H7 (cell line): ENCODE measurements at places on chromosomes 12 and 14.

GRCh38 chr14:76958980-76959710 lies 69.4 kb downstream of the IRF2BPL start:
- no peak for DNase-seq

DNA sequence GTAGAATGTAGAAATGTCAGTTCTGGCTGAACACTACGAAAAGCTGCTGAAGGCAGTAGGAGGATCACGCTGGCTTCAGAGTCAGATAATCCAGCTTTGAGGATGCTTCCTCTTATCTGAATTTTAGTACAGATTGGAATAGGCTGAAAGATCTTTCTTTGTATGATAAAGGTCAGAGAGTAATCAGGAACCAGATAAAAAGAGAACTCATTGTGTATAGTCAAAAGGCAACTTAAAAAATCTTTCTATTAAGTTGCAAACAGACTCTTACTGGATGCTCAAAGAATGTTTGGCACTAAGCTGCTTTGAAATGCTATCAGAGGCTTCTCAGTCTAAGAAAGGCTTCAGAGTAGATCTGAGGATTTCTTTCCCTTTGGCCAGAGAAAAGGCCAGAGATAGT lies 21.8 kb upstream of the TRHDE start:
- no peak for DNase-seq

DNA sequence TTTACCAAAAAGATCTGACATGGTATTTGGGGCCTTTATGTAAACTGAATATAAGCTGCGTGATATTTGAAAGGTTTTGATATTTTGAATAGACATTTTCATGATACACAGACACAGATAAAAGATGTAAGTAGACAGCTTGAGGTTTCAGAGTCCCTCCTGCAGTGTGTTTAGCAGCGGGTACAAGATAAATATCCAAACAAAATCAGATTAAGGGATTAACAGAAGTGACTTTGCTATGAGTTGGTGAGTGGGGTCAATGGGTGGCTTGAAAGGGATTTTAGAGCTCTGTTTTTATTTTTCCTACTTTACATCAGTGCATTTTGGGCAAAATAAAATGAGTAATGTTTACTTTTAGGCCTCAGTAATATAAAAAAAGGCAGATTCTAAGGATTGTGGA lies 84.1 kb downstream of the IGF1 start:
- DNase-seq: no peak

GRCh38 chr12:130335517-130336392 lies 1.9 kb upstream of the PIWIL1 start:
- peak; percentile 73 for DNase-seq

DNA sequence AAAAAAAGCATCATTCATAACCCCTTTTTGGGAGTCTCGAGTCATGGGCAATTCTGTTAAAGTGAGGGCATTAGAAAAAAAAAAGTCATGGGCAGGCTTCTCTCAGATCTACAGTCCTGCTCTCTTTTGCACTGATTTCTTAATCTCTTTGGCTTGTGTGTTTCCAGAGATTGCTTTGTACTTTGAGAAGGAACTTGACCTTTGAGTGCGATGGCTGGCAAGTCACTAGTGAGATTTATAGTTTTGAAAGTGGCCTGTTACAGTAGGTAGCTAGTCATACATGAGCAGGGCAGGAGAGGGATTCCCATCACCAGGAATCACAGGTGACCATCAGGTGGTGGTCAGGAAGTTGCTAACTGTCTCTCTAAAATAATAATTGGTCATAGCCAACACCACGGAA lies 119.6 kb downstream of the KCNMB4 start:
- no peak for DNase-seq

- DNase-seq: no peak
These were observed 25.7 kb downstream of the TEP1 start for GRCh38 chr14:20387576-20387975.

DNA sequence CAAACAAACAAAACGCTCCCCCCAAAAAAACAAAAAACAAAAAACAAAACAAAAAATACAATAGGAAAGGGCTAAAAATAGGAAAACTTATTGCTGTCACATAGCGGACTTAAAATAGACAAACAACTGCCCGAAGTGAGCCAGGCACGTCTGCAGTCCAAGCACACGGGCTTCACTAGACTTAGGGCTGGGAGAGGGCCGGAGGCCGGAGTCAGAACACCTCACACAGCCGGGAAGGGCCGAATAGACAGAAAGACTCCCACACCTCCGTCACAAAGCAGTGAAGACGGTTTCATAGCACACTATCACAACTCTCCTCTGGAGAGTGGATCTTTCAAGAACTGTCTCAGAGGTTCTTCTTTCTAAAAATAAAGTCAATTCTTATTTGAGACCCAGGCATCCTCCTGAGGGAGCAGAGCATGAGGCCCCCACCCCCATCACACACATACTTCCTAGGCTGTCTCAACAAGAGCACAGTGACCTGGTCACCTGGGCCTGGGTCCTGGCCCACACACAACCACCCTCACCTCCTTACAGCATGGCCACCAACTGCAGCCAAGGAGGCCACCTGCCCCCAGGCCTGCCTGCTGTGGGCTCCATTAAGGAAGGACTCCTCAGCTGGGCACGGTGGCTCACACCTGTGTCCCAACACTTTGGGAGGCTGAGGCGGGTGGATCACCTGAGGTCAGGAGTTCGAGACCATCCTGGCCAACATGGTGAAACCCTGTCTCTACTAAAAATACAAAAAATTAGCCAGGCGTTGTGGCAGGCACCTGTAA lies 6.7 kb downstream of the BAG5 start:
- DNase-seq: peak; percentile 40

GRCh38 chr12:40216516-40217288 lies 8.1 kb upstream of the LRRK2 start:
- no peak for DNase-seq

DNA sequence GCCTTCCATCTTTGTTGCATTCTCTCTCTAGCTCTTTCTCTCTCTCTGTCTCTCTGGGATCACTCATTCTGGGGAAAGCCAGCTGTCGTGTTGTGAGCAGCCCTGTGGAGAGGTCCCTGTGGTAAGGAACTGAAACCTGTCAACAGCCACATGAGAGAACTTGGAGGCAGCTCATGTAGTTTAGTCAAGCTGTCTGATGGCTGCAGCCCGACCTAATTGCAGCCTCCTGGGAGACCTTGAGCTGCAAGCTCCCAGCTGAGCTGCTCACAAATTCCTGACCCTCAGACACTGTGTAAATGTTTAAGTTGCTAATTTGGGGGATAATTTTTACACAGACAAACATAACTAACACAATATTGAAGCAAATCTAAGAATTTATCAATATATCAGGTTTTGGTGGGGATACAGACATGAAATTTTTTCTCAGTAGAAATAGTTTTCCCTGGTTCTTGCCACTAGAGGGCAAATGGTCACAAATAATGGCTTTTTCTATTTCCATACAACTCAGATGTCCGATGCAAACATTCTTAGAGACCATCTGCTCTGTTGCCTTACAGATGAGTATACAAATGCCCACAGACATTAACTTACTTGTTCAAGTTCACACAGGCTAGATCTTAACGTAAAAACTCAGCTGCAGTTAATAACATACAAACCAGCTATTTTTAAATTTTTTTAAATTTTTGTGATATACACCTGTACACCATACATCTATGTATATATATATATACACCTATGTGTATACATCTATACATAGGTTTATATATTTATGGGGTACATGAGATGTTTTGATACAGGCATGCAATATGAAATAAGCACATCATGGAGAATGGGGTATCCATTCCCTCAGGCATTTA lies 15.5 kb upstream of the KRR1 start:
- peak; percentile 12 for DNase-seq

DNA sequence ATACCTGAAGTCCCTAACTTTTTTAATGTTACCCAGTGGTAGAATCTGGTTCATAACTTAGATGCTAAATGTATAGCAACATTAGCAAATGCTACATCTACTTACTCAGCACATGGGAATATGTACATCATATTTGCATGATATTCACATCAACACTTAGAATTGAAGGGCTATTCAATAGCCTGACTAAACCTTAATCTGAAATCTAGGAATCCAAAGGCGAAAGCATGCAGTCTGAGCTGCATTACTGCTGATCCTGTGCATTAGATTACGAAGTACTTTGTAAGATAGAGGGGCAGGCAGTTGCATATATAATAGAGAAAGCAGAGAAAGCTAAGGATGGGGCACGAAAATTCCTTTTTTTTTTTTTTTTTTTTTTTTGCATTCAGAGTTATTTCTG lies 40.4 kb downstream of the SLC38A4 start:
- DNase-seq: no peak

- DNase-seq: no peak
These were observed 4.9 kb downstream of the SPTSSA start for GRCh38 chr14:34457186-34457585.

GRCh38 chr12:114166362-114166761 lies 200.2 kb upstream of the RBM19 start:
- DNase-seq: peak; percentile 46

- no peak for DNase-seq
These were observed 5.4 kb upstream of the KRT7 start for GRCh38 chr12:52227606-52228166.

GRCh38 chr12:82937151-82937550 lies 250.4 kb downstream of the TMTC2 start:
- no peak for DNase-seq

DNA sequence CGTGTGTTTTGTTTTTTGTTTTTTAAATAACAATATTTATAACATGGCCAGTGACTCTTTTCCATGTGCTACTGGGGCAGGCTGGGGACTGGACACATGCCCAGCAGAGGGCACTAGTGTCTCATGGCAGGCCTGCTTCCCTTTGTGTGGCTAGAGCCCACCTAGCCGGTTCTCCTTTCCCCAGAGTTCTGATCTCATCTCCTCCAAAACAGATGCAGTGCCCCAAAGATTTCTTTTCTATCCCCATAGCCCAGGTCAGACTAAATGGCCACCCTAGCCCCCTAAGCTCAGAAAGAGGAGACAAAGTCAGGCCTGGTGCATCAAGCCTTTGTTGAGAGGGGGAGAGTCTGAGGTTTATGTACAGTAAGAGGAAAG lies 21.2 kb downstream of the PRPF40B start:
- DNase-seq: peak; percentile 95
